Stimulated activated CD4-positive, alpha-beta T cell treated with anti-CD3 and anti-CD28 coated beads, Interleukin-12 subunit alpha, Interleukin-12 subunit beta, amount 100 ng/mL, for 48 hours (primary cell): ENCODE measurements at places on chromosomes 7 and 10.
A peak's percentile ranks its signal among the peaks of the same experiment; 100 is the strongest.

- no peak for DNase-seq
Observed at GRCh38 chr10:116286626-116287200, 13.7 kb upstream of the GFRA1 start.

DNA sequence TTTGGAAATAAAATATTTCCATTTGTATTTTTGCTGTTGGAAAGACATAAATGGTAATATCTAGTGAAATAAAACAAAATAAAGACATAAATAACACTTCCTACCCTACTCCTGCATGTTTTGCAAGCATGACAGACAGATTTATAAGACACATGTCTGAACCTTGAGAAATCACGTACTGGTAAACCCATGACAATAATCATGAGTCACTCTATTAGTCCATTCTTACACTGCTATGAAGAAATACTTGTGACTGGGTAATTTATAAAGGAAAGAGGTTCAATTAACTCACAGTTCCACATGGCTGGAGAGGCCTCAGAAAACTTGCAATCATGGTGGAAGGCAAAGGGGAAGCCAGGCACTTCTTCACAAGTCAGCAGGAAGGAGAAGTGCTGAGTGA lies 942.2 kb downstream of the REEP3 start:
- DNase-seq, result no peak

DNA sequence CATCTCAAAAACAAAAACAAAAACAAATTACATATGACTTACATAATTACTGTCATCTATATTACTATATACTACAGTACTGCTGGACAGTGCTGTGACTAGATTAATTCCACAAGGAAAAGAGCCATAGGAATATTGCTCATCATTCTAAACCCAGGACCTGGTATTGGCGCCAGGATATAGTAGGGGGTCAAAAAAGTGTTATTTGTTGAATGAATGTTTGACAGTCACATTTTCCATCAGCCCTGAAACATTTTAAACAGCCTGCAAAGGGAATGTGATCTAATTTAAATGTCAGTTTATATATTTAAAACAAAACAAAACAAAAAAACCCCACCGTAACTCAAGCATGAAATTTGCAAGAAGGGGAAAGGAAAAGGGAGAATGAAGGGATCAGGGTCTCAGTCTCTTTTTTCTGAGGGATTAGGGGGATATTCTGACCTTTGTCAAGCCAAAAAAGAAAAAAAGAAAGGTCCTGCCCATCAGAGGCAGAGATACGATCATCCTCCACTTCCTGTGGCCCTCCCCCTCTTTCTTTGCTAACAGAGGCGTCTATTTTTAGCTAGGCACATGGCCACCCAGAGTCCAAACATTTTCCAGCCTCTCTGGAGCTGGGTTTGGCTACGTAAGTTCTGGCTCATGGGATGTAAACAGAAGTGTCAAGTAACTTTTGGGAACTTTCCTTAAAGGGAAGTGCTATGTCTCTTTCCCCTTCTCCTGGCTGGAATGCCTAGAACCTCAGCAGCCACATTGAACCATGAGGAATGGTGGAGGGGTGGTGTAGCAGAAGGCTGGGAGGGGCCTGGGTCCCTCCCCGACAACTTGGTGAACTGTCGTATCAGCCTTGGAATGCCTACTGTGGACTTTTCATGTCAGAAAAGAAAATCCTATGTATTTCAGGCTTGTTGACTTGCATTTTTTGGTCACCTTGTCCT lies 44.6 kb upstream of the DLG5 start:
- no peak for DNase-seq

DNA sequence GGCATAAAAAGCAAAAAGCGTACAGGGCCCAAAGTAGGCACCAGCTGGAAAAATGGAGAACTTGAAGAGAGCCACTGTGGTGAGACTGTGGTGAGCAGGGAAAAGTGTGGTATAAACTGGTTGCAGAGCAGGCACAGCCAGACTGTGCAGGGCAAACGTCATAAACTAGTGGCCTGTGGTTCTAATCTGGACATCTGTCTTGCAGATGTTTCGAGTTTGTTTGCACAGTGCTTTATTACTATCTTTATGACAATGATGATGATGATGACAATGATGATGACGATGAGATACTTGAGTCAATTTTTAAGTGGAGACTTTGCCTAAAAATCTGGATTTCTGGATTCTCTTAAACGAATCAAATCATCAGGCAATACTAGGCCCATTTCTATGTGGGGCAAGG lies 45.7 kb downstream of the SEMA3C start:
- no peak for DNase-seq

GRCh38 chr10:52194191-52194590 lies 119.9 kb upstream of the DKK1 start:
- DNase-seq, result no peak

- no peak for DNase-seq
Observed at GRCh38 chr10:30870896-30871295, 160.8 kb downstream of the ZNF438 start.

GRCh38 chr7:2969398-2970306 lies 74.0 kb downstream of the CARD11 start:
- DNase-seq, result no peak

GRCh38 chr7:52261057-52261456 lies 774.4 kb upstream of the POM121L12 start:
- no peak for DNase-seq

DNA sequence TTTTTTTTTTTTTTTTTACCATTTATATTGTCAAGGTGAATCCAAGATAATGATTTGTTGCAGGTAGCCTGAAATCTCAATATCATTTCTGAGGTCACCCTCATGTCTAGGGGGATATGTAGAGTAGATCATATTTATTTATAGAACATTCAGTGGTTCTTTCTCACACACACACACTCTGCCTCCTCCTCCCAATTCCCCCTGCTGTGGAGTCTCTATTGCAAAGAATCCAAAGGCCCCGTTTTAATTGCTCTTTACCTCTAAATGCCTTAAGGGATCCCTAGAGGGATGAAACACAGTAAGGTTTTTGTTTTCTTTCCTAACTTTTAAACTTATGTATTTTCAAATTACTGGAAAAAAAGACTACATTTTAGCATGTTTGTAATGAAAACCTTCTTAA lies 170.0 kb downstream of the PRKG1 start:
- no peak for DNase-seq

- peak; percentile 33 for DNase-seq
Observed at GRCh38 chr10:5293691-5294550, 70.8 kb upstream of the UCN3 start.

GRCh38 chr7:149764481-149765398 lies 8.6 kb downstream of the ZNF467 start:
- no peak for DNase-seq

DNA sequence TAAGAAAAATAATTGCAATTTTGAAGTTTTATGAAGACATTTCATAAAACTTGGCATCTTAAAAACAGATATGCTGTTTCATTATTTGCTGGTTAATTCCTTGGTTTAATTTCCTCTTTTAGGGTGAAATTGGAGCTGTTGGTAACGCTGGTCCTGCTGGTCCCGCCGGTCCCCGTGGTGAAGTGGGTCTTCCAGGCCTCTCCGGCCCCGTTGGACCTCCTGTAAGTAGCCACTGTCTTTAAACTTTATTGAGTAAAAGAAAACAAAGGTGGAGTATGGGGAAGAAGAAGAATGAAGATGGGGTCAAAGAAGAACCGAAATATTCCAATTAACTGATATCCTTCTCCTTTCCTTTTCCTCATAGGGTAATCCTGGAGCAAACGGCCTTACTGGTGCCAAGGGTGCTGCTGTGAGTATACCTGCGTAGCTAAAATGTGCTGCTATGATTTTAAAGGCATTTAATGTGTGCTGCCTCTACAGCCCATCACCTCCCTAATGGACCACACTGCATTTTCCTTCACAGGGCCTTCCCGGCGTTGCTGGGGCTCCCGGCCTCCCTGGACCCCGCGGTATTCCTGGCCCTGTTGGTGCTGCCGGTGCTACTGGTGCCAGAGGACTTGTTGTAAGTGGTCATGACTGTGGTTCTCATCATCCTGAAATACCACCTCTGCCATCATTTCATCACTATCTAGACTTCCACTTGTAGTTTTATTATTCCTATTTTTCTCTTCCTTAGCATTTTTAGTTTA lies 14.7 kb downstream of the COL1A2 start:
- DNase-seq, result no peak

- DNase-seq, result no peak
Observed at GRCh38 chr7:79683916-79684315, 230.4 kb upstream of the MAGI2 start.

- DNase-seq, result no peak
Observed at GRCh38 chr7:81236560-81236959, 317.7 kb upstream of the SEMA3C start.

DNA sequence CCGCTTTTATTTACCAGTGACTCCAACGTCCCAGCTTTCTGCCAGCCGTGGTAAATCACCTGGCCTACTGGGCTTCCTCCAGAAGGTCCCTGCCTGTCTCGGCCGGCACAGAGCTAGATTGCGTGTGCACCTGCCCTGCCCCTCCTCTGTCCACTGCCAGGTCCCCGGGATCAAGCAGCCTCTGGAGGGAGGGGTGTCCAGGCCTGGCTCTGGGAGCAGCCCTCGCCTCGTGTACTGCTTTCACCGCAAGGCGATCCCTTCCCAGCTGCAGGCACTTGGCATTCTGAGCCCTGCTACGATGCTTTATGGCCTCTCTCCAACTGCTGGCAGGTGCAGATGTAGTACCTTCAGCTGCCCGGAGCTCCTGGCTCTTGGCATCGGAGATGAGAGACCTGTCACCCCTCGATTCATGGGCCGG lies 7.4 kb downstream of the SLC29A3 start:
- no peak for DNase-seq

DNA sequence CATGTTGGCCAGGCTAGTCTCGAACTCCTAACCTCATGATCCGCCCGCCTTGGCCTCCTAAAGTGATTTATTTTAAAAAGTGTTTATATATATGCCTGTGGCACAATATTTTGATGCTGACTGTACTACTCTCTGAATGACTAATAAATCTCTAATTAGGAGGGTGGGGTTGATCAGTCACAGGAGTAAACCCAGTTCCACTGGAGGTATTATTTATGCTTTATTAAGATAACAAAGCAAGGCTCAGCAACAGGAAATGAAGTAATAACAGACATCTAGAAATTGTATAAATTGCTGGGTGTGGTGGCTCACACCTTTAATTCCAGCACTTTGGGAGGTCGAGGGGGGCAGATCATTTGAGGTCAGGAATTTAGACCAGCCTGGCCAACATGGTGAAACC lies 26.0 kb upstream of the MCU start:
- DNase-seq, result no peak

DNA sequence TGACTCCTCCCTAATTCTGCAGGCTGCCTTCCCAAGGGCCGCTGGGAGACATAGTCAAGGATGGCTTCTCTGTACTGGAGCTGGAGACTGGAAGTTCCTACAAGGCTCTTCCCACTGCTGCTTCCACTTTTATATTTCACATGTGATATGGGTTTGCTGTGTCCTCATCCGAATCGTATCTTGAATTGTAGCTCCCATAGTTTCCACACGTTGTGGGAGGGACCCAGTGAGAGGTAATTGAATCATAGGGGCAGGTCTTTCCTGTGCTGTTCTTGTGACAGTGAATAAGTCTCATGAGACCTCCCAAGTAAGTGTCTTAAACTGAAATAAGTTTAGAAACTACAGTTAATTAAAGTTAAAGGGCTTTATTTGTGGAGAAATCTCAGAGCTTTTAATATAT lies 47.0 kb upstream of the BICC1 start:
- no peak for DNase-seq
